ENCODE measurements at places on chromosomes 2 and 18.

DNA sequence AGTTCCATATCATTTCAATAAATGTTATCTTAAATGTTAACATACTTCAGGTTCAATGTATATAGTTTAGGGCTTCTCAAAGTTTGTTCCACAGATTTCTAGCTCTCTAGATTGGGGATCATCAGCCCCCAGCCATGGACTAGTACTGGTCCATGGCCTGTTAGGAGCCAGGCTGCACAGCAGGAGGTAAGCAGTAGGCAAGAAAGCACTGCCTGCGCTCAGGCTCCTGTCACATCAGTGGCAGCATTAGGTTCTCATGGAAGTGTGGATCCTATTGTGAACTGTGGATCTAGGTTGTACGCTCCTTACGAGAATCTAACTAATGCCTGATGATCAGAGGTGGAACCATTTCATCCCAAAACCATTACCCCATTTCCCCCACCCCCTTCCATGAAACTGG, 531.1 kb downstream of the PARD3B start:
- DNase-seq, result no peak

- no peak for DNase-seq
Measured at GRCh38 chr2:128409326-128410034, 90.8 kb upstream of the HS6ST1 start.

- no peak for DNase-seq
Measured at GRCh38 chr2:182319556-182320505, 107.0 kb downstream of the PDE1A start.

DNA sequence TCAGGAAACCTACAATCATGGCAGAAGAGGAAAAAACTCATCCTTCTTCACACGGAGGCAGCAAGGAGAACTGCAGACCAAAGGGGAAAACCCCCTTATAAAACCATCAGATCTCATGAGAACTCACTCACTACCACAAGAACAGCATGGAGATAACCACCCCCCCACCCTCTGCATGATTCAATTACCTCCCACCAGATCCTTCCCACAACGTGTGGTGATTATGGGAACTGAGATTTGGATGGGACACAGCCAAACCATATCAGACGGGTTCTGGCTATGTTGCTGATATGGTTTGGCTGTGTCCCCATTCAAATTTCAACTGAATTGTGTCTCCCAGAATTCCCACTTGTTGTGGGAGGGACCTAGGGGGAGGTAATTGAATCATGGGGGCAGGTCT, 28.7 kb upstream of the CCDC150 start:
- no peak for DNase-seq

GRCh38 chr2:219447242-219448098, 12.8 kb downstream of the SPEG start:
- DNase-seq, result no peak

DNA sequence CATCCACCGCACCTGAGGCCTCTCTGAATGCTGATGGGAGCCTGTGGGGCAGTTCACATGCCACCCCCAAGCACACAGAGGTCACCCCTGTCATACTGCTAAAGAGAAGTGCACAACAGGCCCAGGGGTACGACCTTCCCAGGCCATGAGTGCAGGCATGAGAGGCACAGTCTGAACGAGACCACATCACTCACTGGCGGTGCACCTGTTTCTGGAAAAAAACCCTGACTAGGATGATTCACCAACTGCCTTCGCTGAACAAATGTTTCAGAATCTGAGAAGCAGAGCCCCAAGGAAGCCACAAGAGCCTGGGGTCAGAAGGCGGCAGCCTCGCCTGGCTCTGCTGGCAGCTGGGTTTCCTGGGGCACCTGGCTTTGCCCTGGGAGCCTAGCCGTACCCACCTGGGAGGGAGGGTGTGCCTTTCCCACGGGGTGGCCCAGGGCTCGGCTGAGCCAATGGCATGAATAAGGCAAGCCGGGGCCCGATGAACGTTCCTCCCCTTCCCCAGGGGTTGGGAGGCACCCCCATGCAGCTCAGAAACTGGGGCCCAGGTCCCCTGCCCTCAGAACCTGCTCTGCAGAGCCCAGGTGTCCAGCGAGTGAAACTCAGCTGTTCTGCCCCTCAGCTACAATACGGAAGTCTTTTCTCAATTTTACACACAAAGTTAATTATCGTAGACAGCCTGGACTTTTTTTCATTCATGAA, 73.8 kb downstream of the HDAC4 start:
- no peak for DNase-seq

DNA sequence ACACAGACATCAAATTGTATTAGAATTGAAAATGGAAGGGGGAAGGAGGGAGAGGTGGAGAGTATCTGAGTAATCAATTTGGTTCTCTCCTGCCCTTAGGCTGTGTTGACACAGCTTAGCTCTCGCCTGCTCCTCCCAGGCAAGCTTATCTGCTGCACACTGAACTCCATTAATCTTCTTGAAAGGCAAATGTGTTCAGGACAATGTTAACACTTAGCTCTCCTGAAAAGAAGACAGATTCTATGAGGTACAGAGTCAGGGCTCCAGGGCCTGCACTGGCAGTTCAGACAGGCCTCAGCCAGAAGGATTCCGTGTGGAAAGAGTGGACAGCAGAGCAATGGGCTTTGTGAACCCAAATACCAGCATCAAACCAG, 430.0 kb upstream of the TNP1 start:
- no peak for DNase-seq

GRCh38 chr2:1153920-1154319, 203.3 kb downstream of the SNTG2 start:
- DNase-seq, result no peak

DNA sequence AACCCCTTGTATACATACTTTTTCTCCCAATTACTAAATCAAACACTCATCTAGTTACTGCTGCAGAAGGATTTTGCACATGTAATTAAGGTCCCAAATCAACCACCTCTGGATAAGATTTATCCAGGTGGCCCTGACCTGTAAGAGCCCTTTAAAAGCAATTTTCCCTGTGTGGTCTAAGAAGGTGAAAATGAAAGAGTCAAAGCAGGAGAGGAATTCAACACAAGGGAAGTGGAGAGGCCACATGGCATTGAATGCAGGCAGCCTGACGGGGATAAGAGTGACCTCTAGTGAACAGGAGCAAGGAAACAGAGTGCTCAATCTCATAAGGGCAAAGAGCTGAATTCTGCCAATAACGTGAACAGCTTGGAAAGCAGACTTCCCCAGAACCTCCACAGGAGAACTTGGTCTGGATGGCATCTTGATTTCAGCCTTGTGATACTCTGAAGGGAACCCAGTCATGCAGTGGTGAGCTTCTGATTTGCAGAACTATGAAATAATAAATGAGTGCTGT, 27.2 kb downstream of the PPP3R1 start:
- no peak for DNase-seq

DNA sequence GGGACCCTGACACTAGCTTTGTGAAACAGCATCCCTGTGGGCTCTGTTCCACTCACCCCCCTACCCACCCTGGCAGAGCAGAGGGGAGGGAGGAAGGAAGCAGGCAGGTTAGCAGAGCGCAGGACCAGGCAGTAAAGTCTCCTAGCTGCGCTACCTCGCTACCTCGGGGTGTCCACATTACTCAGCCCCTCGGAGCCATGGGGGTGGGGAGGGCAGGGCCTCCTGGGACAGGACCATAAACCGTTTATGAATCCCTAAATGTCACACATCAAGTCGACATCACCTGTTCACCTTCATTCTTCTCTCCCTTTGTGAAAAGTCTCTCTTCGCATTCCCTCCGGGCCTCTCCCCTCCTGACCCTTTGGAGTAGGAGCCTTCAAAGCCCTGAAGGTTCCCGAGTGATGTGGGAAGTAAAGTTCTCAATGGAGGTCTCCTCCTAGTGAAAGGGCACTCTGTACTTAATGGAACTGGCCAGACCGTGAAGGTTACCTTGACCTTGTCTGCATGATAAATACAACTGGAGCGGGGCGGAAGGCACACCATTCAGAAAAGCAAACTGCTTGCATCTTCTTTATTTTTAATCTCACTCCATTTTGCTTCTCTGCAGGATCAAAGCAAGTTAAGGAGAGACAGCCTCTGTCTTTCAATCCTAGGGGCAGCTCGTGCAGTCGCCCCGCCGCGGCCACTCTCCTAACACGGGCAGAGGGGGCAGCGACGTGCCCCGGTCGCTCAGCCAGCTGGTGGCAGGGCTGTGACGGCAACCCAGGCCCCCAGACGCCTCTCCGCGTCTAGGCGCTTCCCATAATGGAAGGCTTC, 23.7 kb upstream of the SMAD7 start:
- DNase-seq, result no peak

DNA sequence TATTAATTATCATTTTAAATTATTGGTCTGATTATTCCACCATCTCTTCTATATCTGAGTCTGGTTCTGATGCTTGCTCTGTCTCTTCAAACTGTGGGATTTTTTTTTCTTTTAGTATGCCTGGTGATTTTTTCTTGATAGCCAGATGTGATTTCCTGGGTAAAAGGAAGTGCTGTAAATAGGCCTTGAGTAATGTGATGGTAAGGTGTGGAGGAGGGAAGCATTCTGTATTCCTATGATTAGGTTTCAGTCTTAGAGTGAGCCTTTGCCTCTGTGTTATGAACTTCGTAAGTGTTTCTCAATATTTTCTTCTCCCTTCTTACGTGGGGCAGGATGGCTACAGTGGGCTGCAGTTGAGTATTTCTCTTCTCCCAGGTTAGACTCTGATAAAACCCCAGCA, 103.0 kb downstream of the EHBP1 start:
- no peak for DNase-seq

DNA sequence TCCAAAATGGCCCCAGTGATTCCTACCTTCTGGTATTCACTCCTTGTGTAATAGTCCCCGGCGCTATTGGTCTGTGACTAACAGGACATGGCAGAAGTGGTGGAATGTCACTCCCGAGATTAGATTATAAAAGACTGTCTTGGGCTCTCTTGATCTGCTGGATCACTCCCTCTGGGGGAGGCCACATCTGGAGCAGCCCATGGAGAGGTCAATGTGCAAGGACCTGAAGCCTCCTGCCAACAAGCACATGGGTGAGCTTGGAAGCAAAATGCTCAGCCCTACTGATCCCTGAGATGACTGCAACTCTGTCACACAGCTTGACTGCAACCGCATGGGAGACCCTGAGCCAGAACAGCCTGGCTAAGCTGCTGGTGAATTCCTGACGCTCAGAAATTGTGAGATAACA, 94.3 kb upstream of the GLI2 start:
- no peak for DNase-seq

- DNase-seq, result no peak
Measured at GRCh38 chr2:132366421-132367180, 50.0 kb upstream of the GPR39 start.

DNA sequence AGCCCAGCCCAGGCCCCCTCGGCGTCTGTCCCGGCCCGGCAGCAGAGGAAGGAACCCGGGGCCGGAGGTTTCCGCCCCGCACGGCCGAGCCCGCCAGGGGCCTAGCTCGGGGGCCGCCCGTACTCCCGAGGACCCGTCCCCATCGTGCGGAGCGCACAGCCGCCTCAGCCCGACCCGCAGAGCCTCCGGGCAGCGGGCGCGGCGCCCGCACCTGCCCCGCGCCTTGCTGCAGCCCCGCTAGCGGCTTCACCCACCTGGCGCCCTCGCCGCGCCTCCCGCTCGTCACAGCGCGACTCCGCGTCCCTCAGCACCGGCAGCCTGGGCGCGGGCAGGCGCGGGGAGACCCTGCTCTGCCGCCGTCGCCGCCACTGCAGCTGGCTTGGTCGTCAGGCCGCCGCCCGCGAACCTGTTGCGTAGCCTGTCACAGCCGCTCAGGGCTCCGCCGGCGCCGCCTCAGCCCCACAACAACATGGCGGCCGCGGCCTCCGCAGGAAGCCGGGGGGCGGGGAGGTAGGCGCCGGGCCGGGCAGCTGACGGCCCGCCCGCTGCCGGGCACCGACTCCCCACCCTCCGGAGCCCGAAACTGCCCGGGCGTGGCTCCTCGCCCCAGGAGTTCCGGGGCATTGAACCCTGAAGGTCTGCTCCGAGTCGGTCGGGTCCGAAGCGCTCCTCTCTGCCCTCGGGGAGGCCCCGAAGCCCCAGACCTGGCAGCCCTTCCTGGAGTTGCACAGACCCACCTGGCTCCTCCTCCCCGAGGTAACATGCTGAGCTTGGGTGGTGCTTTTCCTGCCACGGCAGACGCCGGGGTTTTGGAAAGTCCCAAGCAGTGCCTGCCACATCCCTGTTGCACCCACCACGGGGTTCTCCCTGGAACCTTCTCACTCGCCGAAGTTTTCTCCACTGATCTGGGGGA, at the start of gene ITSN2:
Gene ITSN2, minus strand, starts transcription at position 487 of the 913 bp plus-strand sequence. CDS start 32,454 bp downstream, outside the sequence.
- DNase-seq, result peak; percentile 51

DNA sequence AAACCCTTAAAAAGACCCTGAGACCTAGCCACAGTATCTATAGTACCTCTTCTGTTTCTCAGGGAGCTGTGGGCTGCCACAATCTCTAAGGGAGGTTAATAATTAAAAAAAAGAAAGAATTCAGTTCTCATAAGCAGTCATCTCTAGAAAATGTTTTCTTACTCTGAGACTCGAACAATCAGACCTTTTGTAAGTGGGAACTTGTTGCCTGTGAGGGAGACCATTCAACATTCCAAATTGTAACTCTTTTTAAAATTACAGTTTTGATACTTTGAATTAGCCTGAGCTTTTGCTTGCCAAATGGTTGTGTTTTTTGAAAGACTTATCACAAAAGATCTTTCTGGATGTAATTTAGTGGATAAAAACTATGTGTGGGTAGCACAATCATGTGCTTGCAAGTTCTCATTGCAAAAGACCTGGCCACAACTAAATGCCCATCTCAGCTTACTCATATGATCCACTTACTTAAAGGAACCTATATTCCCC, 33.3 kb downstream of the IL1R2 start:
- no peak for DNase-seq

- DNase-seq, result no peak
Measured at GRCh38 chr2:222294996-222295367, 3.8 kb downstream of the PAX3 start.

DNA sequence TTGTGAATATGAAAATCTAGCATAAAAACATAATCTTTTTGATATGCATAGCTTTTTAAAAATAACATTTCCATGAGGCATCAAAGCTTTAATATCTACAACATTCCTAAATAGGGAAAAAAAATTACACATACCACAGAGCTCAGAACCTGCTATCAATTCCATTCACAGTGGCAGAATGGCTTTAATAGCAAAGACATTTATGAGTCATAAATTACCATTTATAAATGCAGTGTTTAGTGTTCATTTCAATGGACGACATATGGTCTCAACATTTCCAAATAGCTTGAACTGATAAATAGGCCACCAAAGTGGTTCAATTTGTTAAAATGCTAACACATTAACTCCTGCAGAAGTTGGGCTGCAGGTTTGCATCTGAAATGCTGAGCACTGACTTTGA, 600.6 kb upstream of the SETBP1 start:
- DNase-seq, result no peak

Data from cortex of kidney (tissue), 1 donor.